8988T (cell line): ENCODE measurements at places on chromosomes 12 and 14.

- no peak for DNase-seq
These were observed 1334.1 kb downstream of the FSCB start for GRCh38 chr14:43172899-43173548.

DNA sequence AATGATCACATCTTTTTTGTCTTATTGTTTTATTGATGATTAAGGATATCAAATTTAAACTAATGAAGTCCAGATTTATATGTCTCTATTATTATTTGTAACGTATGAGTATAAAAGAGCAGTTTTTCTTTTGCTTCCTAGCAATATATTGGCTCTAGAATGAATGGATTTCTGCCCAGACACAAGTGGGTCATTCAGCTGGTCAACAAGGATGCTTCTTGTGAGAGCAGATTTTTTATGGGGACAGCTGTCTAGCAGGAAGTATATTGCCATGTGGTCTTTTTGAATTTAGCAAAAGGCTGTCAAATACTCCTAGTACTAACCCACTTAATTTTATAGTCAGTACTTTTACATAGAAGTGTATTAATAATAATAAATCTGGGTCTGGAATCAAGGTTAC, 1071.1 kb upstream of the FLRT2 start:
- DNase-seq = no peak

GRCh38 chr14:30270200-30271161, 288.5 kb upstream of the G2E3 start:
- no peak for DNase-seq

DNA sequence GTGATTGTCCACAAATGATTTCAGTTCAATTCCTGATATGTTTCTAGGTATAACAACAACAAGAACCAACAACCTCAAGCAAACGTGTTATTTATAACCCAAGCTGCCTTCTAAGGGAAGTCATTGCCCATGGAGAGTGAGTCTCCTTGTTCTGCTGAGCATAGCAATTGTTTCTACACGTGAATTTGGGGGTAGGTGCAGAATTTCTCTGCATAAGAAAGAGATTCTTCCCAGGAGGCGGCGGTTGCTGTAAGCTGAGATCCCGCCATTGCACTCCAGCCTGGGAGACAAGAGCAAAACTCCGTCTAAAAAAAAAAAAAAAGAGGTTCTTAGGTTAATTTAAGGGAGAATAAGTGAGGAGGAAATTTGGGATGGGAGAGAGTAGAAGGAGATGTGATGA, 226.5 kb upstream of the PELI2 start:
- DNase-seq = no peak

DNA sequence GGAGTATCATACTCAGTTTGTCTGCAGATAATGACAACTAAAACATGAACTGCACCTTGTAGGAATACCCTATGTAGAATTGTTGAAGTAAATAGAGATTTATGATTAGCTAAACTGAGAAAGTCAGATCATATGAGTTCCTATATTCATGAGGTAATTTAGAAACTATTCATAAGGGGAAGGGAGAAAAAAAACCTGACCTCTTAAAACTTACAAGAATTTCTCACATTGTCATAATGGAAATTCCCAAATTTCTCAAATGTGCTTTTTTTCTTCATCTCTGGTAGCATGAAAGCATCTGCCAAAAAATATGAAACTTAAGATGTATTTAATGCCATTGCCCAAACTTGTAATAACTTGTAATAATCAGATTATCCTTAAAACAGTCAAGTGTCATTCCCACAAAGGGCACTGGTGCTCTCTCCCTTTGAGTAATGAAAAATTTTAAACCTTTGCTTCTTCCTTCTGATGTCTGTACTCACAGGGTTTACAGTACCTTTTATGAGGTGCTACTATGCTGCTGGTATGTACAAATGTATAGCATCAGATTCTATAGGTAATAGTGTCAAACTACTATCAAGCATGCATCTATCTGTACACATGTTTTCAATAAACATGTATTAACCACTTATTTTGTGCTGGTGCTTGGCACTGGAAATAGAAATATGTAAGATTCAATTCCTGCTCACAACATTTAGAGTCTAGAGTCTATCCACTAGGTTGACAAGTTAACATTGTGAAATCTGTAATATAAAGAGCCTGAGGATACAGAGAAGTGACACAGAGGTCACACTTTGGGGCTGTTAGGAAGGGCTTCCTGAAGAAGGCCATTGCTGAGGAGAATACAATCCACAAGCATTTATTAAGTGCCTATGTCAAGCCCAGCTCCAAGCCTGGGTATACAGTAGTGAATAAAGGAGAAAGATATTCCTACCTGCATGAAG, 17.4 kb upstream of the DRAM1 start:
- no peak for DNase-seq

DNA sequence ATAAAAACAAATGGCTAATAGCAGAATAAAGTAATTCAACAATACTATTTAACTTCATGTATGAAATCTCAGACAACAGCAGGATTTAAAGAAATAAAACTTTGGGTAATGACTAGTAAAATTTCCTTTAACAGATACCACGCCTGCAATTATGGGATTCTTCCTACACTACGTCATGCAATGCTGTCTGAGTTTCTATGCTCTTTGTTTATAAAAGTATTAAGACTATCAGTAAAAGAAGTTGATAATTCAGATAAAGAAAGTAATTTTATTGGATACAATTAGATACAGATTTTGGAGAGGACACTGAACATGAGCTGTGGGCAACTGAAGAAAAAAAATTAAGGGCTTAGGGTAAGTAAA, 308.4 kb upstream of the LRFN5 start:
- no peak for DNase-seq

GRCh38 chr12:47307680-47308399, 228.1 kb upstream of the AMIGO2 start:
- DNase-seq = peak; percentile 20

DNA sequence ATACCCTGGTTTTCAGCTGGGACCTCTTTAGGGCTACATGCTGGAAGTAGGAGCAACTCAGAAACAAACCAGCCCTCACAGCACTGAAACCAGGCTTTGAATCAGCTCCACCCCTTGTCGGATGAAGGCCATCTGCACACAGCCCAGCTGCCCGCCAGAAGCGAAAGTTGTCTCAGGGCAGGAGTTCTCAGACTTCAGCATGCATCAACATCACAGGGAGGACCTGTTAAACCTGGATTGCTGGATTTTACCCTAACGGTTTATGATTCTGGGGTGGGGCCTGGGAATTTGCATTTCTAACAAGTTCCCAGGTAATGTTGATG, 10.9 kb downstream of the SYNDIG1L start:
- no peak for DNase-seq

DNA sequence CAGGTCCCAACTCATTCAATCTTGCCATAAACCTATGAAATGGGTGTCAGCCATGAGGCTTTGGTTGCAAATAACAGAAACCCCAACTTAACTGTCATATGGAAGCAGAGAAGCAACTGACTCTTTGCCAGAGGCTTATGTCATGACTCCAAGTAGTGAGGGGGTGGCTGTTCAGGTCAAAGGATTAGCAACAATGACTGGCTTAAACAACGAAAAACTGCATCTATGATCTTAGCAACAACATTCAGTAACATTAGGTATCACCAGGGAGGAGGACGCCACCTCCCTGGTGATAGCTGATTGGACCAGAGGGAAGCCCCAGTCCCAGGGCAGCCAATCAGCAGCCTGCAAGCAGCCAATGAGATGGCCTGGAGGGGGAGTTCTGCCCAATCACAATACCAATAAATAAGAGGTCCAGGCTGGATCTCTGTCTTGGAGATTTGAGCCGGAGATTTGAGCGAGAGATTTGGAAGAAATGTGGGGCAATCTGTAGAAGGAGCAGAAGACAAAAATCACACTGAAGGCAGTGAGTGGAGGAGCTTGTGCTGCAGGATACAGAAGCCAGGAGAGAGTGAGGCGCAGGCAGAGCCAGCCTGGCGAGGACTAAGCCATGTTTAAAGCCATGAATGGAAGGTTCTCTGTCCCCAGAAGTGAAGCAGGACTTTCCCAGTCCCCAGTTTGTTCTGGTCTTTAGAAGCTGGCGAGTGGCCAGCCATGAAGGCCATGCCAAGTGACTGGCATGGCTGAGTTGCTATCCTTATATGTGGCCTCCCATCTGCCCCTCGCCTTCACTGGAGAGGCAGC, 93.3 kb downstream of the CALM1 start:
- DNase-seq = no peak

DNA sequence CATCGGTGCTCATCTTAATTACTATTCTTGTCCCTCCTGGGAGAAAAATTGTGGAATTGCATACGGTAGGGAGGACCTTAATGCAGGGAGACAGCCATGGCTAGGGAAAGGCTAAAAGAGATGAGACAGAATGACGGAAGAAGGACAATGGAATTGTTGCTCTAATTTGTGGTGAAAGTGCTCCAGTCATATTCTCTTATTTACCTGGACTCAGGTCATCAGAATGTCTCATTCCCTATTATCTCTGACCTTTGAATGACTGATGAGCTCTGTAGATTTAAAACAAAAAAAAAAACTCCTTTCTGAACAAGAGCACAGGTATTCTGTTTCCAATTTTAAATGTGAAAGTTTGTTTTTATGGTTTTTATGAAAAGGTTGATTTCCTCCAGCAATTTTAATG, 8.6 kb upstream of the EPS8 start:
- no peak for DNase-seq

GRCh38 chr12:10175846-10176636, 2.8 kb upstream of the TMEM52B start:
- no peak for DNase-seq

DNA sequence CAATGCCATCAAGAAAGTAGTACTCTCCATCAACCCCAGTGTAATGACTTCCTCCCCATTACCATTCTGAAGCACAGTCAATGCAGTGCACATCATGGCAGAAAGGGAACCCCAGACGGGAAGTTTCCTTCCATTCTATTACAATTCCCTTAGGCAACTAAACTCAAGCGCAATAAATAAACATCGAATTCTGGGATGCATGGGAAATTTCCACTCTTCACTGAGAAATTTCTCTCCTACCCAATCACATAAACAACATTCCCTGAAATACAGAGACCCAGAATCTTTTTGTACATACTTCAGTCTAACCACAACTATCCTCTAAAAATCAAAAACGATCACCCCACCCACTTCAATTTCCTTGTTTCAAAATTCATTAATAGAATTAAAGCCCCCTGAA, 20.0 kb downstream of the SARNP start:
- no peak for DNase-seq

DNA sequence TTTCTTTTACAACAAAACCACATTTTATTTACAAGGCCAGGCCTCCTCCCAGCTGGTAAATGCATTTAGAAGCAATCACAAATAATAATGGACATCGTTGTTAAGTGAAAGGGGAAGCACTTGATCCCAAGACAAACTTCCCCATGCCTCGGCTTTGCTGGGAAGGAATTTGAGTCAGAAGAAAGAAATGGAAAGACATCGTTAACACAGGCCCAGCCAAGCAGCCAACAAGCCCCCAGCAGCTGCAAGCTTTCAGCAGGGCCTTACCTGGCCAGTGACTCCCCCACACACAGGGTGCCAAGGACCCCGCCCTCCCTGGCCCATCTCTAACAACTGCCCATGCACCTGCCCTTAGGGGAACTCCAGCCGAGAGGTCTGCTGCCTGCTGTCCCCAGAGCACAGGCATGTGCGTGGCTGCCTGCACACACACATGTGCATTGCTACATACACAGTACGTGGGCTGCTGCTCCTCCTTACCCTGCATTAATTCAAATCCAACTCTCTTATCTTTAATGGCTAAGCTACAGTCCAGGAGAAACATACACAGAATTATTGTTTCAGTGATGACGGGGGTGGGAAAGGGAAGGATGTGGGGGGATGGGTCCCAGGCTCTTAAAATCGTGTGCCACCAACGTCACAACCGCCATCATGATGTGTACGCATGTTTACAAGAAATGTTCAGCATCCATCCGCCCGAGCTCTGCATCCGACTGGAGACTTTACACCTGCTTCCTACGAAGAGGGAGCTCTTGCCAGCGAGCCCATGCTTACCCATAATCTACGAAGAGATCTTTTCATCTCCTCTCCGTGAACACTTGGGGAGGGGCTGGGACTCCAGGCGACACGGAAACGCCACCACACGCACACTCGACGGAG, 9.8 kb downstream of the BCL11B start:
- no peak for DNase-seq

DNA sequence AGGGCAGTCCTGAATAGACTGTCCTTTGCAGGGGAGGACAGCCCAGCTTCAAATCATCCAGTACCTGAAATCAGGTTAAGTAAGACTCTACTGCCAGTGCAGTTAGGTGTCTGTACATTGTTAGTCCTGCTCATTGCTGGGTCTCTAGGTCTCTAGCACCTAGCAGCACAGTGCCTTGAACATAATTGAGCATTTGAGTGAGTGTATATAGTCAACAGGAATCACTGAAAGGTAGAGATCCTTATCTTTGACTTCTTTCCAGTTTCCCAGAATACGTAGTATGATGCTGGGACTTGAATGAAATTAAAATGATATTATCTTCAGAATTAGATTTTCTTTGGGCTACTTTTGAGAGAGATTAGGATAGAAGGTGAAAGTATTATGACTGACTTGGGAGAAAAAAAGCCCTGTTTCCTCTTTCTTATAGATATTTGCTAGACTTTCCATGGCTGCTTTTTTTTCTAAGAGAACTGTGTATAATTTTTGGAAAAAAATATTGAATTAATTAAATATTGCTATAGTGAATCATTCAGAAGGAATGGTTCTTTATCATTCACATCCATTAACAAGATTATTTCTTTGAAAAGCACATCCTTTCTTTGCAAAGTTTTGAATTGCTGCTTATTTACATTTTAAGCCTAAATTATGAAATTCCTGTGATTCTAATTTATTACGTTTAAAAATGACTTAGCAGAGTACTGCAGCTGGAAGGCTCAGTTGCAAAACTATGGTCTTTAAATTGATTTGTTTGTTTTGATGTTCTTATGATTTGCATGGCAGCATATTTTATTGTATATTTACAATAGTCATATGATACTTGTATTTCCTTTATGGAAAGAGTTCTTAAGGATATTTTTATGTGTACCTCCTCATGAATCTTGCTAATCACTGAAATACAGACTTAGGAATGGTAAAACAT, 51.6 kb downstream of the PPP4R4 start:
- DNase-seq = no peak

- DNase-seq = no peak
These were observed 26.4 kb upstream of the RGS6 start for GRCh38 chr14:71905860-71906259.

DNA sequence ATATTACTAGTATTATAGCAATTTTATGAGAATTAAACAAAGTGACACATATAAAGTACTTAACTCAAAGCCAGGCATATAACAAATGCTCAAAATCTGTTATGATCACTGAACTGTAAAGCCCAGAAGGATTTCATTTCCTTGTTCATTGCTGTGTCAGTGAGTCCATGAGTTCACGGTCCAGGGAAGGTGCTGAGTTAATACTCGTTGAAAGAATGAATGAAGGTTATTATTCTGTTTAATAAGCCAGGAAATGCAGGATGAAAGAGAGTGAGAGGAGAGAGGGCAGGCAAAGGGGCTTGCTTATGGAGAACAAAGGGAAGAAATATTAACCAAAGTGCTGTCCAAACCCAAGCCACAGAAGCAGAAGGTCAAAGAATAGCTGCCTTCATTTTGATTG, 40.2 kb upstream of the NT5DC3 start:
- no peak for DNase-seq

DNA sequence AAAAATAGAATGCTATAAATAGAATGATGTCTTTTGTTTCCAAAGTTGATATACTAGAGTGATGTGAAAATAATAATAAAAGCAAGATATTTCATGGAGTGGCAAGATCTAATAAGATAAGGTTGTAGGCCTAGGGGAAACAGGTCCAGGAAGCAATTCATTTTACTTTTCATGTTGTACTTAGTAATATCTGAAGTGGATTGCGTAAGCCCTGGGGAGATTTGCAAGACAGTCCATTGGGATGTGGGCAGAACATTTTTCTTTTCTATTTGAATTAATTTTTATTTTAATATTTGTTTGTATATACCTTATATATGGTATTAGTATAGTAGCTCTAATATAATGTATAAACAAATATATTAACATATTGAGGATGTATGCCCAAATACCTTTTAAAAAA, 7.5 kb downstream of the NUBPL start:
- no peak for DNase-seq
